ENCODE measurements at places on chromosomes 12 and 14. TPM values are rescaled to one million over a fixed set of nuclear protein-coding genes. Genes with fewer than 3 reads are reported as not detected.
A peak's percentile ranks its signal among the peaks of the same experiment; 100 is the strongest.

Gene AMDHD1
- not detected for total RNA-seq

- peak; percentile 94 for DNase-seq
Observed at GRCh38 chr12:48067250-48067938, 38.5 kb downstream of the SENP1 start.

Gene CMTM5
- 0.96 TPM for total RNA-seq

DNA sequence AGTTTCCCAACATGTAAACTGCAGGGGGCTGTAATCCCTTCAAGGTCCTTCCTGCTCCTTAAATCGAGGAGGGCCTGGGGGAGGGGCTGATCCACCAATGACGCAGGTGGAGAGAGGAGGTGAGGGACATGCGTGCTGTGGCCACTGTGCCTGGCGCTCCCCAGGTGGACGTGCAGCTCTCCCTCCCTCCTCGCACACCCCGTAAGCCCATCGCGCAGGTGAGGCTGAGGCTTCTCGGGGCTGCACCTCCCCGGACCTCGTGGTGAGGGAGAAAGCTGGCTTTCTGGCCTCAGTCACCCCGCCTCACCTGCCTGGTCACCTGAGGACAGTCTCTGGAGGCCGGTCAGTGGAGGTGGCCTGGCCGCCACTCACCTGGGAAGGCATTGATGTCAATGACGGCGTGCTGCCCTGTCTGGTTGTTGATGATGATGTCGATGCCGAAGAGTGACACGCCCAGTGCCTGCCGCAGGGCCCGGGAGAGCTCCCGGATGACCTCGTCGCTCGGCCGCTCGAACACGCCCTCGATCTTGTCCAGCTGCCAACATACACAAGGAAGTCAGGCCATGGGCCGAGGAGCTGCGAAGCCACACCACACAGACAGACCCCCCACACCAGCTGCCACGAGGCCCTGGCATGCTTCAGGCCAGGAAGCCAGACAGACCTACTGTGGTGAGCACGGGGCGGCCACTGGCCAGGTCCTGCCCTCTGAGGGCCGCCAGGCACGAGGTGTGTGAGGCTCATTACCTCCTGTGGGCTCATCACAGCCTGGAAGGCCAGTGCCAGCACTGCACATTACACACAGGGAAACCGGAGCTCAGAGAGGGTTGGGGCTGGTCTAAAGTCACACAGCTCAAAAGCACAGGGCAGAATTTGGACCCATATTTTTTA, 23.3 kb downstream of the CHGA start:
- DNase-seq, result no peak

- DNase-seq, result no peak
Observed at GRCh38 chr12:75489613-75490210, 9.2 kb downstream of the GLIPR1 start.

GRCh38 chr12:82650627-82651337, 35.9 kb upstream of the TMTC2 start:
- DNase-seq, result peak; percentile 38

Gene RILPL2
- total RNA-seq, result 5.3 TPM

DNA sequence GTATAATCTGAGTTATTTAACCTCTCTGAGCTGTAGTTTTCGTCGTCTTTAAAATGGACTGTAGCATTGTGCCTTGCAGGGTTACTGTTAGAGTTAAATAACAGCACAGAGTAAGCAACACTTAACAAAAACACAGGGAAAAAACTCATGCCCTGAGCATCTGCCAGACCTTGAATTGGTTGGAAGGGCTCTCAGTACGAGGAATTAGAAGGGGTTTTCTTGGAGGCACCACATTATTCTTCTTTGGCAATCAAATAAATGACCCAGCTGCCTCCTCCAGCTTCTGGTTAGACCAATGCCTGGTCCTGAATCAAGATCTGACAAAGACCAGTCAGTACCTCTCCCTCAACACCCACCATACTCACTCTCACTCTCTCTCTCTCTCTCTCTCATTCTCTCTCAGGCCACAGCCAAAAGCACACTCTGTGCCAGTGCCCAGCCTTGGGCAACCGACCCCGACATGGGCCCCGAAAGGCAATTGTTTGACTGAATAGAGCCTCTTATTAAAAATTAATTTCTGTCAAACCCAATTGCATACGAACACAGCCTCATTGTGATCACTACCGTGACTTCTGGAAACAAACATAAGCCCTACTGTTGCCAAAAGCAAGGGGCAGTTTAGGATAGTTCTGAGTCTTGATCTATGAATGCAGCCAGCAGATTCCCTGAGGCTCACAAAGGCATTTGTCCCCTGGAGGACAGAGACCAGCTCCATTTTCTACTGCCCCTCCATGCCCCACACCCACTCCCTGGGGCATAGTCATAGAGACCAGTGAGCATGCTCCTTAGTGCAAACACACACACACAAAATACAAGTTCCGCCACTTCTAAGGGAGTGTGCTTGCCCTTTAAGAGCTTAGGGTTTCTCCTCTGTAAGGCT, 23.9 kb downstream of the DUSP6 start:
- DNase-seq, result no peak

- DNase-seq, result no peak
Observed at GRCh38 chr14:101563654-101564443, 2.6 kb downstream of the DIO3 start.

GRCh38 chr12:15899282-15899870, 11.8 kb upstream of the DERA start:
- peak; percentile 13 for DNase-seq

GRCh38 chr12:53514628-53515290, 7.5 kb upstream of the NPFF start:
- no peak for DNase-seq

DNA sequence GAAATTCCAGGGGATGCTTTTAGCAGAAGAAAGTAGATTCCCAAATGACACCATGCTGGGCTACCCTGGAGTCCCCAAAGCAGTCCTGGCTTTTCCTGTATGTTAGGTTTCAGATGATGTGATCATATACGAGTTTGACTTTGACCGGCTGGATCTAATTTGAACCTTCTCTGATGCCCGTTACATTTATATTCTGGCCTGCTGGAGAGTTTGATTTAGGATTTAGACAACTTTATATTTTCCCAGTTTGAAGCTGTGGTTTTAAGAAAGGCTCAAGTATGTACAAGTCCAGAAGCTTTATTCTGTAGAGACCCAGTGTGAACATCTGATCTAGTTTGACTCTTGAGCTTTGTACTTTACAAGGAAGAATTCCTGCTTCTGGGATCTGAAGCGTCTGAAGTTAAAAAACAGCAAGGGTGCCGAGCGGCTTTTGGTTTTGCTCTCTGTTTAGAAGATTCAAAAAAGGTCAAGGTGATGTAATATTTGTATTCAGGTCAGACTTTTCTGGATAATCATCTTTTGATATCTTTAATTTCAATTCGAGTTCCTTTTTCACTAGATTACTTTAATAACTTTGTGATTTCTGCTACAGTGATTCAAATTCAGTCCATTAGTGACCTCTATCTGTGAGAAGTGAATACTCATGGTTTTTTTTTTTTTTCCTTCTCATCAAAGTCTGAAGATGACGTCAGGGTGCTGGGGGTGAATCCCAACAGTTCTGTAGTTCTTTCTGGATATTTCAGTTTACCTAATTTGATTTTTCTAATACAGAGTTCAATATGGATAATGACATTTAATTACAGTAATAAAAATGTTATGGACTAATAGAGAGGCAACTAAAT, 6.3 kb downstream of the FLRT2 start:
- DNase-seq, result peak; percentile 81

DNA sequence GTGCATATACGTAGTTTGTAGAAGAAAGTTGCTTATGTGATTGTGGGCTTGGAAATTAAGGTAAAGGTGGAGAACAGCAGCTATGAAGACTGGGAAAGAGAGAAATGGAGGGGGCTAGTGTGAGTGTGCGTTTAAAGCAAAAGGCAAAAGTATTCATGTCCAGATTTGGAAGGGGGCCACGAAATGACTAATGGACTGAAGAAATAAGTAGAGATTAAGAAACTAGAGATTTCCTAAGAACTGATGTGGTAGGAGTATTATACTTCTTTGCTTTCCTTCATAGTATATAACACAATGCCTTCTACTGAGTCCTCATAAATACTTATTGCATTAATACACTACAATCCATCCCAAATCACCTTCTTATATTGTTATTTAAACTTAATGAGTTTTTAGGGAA, 298.6 kb upstream of the NOVA1 start:
- no peak for DNase-seq

DNA sequence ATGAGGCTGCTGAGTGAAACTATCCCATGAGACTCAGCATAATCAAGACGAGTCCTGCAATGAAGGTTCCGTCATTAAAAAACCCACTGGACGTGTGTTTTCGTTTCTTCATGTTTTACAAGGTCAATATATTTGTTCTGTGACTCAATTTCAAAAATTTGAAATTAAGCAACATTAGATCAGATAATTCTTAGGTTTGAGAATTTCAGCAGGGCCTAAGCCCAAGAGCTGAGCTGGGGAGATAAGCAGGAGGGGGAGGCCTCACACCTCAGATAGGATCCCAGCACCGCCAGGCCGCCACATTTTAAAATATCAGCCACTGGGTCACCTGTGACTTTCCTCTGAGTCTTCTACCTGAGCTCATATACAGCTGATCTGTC, 13.3 kb downstream of the STX2 start:
- no peak for DNase-seq

GRCh38 chr14:55537782-55538181, 42.2 kb upstream of the KTN1 start:
- DNase-seq, result no peak

Gene GLT8D2
- 56.1 TPM for total RNA-seq

- no peak for DNase-seq
Observed at GRCh38 chr12:132277374-132277941, 51.9 kb downstream of the GALNT9 start.

GRCh38 chr14:36805131-36805559, 143.5 kb downstream of the PAX9 start:
- peak; percentile 25 for DNase-seq

- no peak for DNase-seq
Observed at GRCh38 chr12:159156-159782, 54.7 kb downstream of the SLC6A12 start.

Gene CTSG
- total RNA-seq, result 9.4 TPM

DNA sequence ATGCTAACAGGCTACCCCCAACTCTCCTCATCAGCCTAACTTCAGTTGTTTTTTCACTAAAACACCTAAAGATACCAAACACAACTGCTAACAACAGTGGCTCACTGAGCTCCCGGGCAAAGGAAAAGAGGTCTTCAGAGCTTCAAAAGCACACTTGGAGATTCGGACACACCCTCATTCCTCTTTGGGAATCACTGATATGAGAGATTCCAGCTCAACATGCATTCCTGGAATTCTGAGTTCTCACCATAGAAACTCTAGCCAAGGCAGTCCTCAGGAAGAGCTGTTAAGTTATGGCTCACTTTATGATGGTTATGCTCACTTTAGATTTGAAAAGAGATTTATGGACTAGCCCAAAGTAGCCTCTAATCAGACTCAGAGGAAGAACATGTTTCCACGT, 40.1 kb downstream of the STXBP6 start:
- peak; percentile 62 for DNase-seq

DNA sequence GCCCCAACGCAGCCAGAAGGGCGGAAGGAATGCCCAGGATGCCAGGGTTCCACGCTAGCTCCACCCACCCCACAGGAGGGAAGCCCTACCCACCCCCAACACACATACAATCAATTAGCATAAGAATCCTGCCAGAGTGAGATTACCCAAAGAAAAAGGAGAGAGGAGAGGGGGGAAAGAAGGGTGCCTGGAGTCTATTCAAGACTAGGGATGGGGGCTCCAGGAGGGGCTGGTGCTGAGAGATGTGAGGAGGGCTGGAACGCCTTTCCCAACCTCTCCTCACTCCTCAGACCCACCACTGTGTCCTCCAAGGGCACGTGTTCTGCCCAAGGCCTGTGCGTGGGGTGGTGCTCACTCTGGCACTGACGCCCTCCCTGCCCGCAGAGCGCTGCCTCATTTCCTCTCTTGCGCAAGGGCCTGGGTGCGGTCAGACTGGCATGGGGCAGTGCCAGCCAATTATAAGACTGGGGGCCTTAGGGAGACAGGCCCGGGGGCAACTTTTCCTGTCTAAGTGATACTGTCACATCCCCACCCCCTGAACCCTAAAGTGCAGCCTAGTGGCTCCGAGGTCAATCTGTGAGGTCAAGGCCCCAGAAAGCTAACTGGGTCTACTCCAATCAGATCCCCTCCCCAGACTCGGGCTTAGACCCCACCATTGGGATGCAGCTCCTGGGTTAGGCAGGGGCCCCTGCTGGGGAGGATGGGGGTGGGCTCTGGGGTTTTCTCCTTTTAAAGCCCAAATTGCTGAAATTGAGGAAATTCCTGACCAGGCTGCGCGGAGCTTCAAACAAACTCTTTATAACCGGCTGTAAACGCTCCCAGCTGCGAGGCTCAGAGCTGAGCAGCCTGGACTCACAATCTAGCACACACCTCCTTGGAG, 10.2 kb upstream of the ITGB7 start:
- no peak for DNase-seq

DNA sequence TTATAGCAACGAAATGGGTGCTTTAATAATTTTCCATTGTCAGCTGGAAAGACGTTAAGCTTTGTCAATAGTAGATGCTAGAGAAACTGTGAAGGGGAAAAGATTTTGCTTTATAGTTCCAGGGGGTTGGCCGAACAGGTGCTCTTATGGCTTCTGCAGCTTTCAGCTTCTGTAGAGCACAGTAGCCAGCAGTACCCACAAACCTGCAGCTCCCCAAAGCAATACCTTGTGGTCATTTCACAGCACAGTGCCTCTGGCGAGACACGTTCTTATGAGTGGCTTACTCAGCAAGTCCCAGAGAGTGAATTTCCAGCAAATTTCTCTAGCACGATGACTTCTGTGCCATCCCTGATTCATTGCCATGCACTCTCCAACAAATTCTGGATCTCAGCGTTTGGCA, 416.3 kb upstream of the ATP2B1 start:
- DNase-seq, result no peak

DNA sequence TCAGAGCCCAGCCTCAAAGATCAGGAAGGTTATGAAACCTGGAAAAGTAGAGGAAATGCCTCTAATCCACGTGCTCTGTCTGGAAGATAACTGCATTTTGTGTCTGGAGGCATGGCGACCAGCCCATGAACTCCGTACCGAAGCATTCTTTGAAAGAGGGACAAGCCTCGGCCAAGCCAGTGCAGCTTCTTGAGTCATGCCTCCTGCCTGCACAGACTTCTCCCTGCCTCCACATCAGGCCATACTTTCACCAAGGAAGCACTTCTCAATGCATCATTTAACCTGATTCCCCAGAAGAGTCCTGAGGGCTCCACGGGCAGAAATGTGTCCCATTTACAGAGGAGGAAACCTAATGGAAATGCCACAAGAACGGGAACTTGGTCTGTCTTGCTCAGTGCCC, 3.4 kb downstream of the ACTN1 start:
- peak; percentile 83 for DNase-seq

DNA sequence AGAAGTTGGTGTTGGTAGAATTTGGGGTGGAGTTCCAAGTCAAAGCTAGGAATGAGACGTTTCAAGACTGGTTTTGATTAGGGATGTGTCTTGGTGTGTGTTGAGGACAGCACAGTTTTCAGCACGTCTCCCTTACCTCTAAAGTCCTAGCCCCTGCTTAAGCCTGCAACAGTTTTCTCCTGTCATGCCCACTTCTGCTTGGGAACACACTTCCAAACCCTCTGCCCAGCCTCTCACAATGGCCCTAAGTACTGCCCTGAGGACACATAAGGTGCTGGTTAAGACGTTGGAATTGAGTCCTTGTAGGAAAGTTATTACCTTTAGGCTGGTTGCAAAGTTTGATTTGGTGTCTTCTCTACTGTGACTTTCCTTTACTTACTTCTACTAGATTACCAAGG, 710 bp upstream of the BMAL2 start:
- DNase-seq, result no peak

All from umbilical cord (tissue), 2 donors.